ENCODE measurements at places on chromosomes 2 and 18.

DNA sequence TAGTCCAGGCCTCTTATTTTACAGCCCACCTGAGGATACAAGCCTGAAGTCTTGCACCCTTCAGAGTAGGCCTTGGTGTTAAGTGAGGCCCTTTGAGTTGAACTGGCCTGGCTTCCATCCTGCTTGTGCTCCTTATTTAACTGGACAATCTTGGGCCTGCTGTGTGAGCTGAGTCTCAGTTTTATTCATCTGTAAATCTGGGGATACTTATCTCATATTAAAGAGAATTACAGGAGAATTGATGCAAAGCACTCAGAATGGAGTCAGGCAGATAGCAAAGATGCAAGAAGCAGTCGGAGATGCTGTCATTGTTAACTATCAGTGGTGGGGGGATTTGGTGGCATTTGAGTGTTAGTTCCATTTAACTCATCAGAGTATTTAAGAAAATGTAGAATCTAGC lies 36.8 kb downstream of the MFSD6 start:
- DNase-seq = no peak

- DNase-seq = no peak
These were observed 59.4 kb downstream of the SNORC start for GRCh38 chr2:232929303-232930058.

- DNase-seq = no peak
These were observed 39.7 kb upstream of the SEMA4C start for GRCh38 chr2:96909611-96910021.

DNA sequence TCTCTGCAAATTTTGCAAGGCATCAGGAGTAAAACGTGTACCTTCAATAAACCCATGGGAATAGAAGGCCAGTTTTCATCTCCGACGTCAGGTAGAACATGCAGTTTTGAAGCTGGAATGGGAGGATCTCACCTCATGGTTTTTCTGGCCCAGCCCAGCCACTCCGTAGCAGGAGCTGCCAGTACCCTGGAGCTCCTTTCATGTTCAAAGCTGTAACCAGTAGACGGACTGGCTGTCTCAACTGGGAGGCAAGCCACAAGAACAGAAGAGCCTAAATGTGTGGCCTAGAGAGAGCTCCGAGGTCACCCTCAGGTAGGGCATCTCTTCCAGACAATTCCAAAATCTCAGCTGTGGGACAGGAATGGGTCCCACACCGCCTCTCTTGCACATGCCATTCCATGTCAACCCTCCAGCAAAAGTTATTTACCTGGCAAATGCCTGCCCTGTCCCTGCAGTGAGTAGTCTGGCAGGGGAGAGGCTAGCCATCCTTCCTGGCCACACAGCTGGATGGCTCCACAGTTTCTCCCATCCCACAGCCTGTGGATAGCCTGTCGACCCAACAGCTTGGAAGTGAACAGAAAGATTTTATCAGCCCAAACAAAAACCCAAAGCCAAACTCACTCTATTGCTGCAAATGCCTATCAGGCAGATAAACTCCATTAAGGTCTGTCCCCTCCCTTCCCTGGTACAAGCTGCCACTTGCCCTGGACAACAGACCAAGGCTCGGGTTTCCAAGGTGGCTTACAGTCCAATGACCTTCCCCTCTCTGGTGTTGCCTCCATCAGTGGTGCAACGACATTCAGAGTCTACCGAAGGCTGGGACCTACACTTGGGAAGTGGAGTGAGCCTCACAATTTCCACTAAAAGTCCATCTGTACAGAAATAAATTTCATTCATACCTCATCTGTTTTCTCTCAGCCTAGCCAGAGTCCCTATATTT lies 27.8 kb downstream of the CRACDL start:
- DNase-seq = no peak

- no peak for DNase-seq
These were observed 61.5 kb downstream of the FARP2 start for GRCh38 chr2:241417626-241418025.

DNA sequence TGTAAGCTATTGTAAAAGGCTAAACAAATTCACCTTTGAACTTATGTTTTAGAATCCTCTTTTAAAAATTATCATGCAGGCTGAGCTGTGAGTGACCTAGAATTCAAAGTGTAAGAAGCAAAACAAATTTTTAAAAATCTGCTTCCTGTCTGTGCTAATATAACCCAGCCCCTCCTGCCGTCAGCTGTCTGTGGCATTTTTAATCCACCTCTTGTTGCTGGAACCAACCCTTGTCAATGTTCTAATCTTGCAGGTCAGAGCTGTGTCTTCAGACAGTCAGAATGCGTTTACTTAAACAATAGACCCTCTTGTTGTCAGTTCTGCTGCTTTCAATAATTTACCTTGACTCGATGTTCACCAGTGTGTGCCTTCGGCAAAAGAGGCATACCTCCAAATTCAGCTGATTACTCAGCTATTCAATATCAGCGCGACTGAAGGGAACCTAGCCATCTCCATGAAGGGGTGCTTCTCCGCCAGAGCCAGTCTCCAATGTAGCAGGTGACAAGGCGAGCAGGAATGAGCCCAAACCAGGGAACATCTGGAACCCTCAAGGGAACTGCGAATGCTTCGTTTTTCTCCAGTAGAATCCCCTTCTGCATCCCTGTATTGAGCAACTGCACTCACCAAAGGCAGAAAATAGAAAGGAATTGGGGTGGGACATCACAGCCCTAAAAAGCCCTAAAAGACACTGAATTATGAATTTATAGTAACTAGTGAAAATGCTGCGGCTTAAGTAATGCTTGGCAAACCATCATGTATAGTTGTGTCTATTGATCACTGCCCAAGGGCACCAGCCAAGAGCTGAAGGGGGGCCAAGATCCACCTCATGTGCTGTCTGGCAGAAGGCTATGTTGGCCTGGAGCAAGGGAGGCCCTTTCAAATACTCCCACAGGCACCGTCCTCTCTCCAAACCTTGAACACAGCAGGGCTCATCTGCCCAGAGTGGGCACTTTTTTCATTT lies 62.5 kb downstream of the LYPD6B start:
- DNase-seq = no peak

DNA sequence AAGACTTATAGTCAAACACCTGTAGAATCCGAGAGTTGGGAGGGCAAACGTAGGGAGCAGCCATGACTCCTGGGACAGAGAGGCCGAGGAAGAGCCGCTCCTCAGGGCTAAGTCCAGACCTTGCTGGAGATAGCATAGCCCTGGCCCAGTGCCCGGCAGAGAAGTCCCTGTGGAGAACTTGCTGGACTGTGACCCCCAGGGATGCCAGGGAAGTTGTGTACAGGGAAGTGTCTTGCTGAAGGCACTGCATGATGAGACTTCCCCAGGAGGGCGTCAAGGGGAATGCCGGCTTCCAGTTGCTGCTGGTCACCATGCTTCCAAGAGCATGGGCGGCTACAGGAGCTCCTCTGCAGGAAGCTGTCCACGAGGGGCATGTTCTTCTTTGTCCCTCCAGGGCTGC lies 8.6 kb upstream of the CNDP1 start:
- no peak for DNase-seq

DNA sequence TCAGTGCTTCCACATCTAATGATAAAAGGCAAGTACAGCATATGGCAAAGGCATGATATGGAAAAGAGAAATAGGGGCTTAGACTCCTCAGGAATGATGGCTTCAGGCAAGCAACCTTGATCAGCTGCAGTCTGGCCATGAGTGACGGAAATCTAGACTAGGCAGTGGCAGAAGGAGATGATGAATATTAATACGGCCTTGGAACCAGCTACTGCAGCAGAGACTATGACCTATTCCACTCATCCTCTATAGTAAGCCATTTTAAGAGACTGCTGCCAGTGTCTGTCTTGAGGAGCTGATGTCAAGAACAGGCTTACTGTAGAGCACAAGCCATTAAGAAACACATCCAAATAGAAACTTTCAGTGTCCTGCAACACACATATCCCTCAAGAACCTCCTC lies 23.7 kb downstream of the ASXL2 start:
- DNase-seq = no peak

All from GM23338 (cell line).